ENCODE measurements at places on chromosomes 6 and 20. TPM values are rescaled to one million over a fixed set of nuclear protein-coding genes. Genes with fewer than 3 reads are reported as not detected.
A peak's percentile ranks its signal among the peaks of the same experiment; 100 is the strongest.

- no peak for DNase-seq
Observed at GRCh38 chr6:14743144-14743473, 502.8 kb upstream of the JARID2 start.

LAMA5 gene
- polyA plus RNA-seq: 3.2 TPM

PTPRT gene
- 0.25 TPM for polyA plus RNA-seq

DNA sequence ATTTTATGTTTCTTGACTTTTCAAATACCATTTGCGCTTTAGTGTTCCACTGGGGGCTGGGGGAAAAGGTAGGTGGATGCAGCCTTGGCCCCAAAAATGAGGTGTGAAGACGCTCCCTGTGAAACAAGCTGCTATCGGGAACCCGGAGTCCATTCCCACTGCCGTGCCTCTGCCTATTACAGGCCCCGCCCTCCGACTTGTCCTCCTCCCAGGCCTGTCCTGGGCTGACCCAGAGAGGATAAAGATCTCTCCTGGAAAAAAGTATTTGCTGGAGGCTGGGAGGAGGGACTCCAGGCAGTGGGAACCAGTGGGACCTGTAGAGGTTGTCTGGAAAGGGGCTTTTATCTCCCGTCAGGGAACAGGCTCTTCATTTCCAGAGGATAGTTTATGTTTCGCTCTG lies 215.0 kb downstream of the SLC24A3 start:
- no peak for DNase-seq

BTBD3 gene
- polyA plus RNA-seq: 14.6 TPM

RIMS4 gene
- polyA plus RNA-seq: 0.23 TPM

GRCh38 chr6:143516690-143517446 lies 5.3 kb upstream of the FUCA2 start:
- no peak for DNase-seq

GRCh38 chr6:63923139-63923739 lies 287.6 kb downstream of the PHF3 start:
- no peak for DNase-seq

PNPLA1 gene
- 0.20 TPM for polyA plus RNA-seq

DNA sequence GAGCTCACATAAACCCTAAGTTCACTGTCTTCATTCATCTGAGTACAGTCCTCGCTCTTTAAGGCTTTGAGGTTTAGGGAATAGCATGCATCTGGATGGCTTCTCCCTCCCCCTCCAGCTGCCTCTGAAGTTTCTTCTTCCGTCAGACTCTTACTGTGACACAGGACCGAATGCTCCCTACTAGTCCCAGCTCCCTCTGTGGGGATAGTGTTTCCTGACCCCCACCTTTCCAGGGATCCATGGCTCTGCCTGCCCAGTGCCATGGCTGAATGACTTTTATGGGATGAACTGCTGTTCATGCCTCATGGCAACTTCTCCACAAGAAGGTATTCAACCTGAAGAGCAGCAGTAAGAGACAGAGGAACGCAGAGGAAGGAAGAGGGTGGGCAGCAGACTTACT lies 79.8 kb upstream of the EMILIN3 start:
- DNase-seq: no peak

- no peak for DNase-seq
Observed at GRCh38 chr6:53300656-53301551, 47.8 kb downstream of the ELOVL5 start.

GRCh38 chr6:93454533-93454932 lies 35.2 kb upstream of the EPHA7 start:
- DNase-seq: no peak

GRCh38 chr6:15421945-15422733 lies 176.3 kb downstream of the JARID2 start:
- DNase-seq: no peak

- no peak for DNase-seq
Observed at GRCh38 chr6:6538261-6538660, 50.3 kb upstream of the LY86 start.

- DNase-seq: no peak
Observed at GRCh38 chr20:17799575-17800227, 99.9 kb downstream of the BANF2 start.

TFAP2D gene
- polyA plus RNA-seq: not detected

DNA sequence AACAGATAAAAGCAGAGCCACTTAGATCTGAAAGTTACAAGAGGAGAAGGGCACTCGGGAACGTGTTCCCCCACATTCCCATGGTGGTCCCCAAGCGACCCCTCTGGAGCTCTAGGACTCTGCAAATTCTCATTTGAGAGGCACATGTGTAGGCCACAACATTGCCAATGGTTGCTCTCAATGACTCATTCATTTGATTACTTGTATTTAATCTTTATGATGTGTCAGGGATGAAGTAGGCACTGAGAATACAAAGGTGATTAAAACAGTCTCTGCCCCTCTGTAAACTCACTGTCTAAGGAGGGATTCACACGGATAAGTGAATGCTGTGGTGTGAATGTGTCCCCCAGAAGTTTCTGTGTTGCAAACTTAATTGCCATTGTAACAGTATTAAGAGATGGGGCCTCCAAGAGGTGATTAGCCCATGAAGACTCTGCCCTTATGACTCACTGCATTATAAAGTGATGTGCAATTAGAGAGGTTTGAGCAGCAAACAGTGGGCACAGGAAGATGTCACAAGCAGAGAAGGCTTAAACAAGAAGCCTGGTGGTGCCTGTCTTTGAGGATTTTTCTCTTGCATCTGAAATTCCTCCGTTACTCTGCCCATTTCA lies 34.0 kb upstream of the TRAM2 start:
- DNase-seq: no peak

SLC17A4 gene
- 8.7 TPM for polyA plus RNA-seq

GRCh38 chr6:76004202-76004601 lies 68.3 kb downstream of the IMPG1 start:
- no peak for DNase-seq

- DNase-seq: no peak
Observed at GRCh38 chr6:24882835-24883555, 52.8 kb downstream of the RIPOR2 start.

SULF2 gene
- 70.1 TPM for polyA plus RNA-seq

DNA sequence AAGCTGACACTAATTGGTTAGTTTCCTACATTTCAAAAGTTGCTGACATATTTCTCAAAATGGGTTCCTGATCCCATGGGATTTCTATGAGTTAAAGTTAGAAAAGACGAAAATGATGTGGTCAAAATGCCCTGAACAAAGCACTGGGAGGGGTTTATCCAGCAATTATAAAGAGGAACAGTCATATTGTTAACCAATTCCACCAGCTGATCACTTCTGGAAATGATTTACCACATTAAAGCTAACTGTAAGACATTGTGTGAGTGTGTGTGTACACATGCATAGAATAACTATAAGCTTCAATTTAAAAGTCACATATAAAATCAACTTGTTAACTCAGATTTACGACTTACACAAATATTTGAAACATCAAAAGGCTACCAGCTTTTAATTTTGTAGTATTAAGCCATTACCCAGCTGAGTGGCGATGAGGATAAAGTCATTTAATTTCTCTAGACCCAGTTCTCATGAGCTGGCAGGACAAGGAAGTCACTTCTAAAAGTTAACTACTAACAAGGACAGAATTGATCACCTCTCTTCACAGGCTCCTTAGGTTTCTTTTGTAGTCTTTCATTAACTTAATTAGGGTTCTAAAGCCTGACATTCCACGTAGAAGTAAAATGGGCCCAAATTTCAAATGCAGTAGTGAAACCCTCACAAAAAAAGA lies 40.4 kb downstream of the MAN1A1 start:
- no peak for DNase-seq

DNA sequence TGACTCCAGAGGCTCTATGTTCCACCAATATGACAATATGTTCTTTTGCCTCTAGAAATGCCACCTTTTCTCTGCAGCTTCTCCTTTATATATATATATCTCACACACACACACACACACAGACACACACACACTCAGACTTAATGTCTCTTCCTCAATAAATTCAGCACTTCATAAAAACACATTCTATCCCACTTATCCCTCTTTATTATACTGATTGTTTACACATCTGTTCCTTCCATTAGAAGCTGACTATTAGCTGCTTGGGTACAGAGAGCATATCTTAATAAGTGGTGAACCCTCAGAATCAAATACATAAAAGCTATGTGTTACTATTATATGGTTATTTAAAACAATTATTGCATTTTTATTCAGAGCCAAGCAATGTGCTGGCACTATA lies 23.3 kb downstream of the NRSN1 start:
- DNase-seq: no peak

DNA sequence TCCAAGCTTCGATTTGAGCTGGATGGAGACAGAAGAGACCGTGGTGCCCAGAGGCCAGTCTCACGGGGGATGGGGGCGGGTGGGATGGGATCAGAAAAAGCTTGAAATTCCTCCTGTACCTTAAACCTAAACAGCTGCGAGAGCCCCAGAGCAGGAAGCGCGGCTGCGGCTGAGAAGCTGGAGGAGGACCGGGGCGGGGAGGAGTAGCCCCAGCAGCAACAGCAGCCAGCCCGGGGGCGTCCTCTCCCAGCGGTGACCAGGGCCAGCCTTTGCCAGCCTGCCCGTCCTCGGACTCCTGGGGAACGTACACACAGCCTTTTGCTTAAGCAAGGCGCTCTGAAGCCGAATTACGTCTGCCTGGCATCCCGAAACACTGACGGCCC lies 17.4 kb upstream of the PRDM13 start:
- peak; percentile 59 for DNase-seq

DNA sequence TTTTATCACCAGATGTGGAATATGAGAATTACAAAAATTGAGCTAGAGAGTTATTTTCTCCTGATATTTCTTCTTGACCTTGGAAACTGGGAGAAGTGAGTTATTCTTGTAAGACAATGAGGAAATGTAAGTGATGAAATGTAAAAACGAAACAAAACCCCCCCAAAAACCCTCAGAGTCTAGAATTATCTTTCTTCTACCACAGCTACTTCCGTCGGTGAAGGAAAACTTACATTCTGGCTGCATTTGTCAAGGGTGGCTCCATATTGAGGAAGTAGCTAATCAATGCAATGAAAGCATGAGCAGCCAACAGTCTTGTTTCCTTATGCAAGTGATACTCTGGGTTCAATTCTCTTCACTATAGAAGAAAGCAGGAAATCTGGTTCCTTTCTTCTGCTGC lies 661.7 kb upstream of the CITED2 start:
- DNase-seq: no peak

HUS1B gene
- not detected for polyA plus RNA-seq

GRCh38 chr20:7996898-7997297 lies 22.7 kb downstream of the TMX4 start:
- DNase-seq: no peak

- no peak for DNase-seq
Observed at GRCh38 chr6:72286911-72287311, 335.0 kb upstream of the KCNQ5 start.

CALHM6 gene
- polyA plus RNA-seq: 9.6 TPM

LZTS3 gene
- 10.5 TPM for polyA plus RNA-seq

NRN1 gene
- 1.4 TPM for polyA plus RNA-seq

DNA sequence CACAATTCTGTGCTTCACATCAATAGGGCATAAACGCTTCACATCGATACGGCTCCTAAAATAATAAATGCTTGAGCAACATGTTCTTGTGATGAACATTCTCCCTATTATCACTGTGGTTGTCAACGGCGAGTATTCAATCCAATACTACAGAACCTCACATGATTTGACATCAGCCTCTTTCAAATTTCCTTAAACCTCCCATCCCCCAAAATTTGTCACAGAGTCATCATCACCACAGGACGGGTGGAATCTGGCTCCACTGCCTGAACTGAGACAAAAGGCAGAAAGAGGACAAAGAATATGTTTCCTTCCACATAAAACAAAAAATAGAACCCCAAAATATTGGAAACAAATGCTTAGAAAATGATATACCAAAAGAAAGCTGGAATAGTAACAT lies 7.3 kb downstream of the THEMIS start:
- DNase-seq: no peak

DPPA5 gene
- polyA plus RNA-seq: not detected

BPI gene
- 0.09 TPM for polyA plus RNA-seq

DNA sequence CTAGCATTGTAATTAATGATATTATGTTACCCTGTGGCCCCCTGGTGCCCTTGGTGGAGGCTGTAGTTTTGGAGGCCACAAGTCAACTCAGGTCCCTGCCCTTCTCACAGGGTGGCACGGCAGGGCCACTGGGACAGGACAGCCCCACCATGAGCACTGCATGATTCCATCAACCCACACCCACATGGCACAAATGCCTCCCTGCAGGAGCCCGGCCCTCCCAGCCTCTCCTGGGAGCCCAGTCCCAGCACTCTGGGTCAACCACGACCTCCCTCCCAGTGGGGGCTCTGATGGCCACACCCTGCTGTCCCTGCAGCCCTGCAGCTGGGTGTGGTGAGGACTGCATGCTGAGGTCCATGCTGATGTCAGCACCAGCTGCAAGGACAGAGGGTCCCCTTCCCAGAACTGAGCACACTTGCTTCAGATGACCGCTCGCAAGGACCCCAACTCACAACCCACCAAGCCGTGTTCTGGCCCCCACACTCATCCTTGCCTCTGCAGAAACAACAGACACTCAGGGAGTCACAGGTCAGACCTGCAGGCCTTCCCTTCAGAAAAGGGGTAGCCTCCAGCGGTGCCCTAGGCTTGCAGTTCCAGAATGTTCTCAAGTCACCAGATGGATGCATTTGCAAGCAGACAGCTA lies 15.7 kb upstream of the CST7 start:
- peak; percentile 50 for DNase-seq

TTK gene
- 1.2 TPM for polyA plus RNA-seq

- no peak for DNase-seq
Observed at GRCh38 chr6:45970326-45970725, 45.3 kb downstream of the CLIC5 start.

DUSP15 gene
- 0.60 TPM for polyA plus RNA-seq

DNA sequence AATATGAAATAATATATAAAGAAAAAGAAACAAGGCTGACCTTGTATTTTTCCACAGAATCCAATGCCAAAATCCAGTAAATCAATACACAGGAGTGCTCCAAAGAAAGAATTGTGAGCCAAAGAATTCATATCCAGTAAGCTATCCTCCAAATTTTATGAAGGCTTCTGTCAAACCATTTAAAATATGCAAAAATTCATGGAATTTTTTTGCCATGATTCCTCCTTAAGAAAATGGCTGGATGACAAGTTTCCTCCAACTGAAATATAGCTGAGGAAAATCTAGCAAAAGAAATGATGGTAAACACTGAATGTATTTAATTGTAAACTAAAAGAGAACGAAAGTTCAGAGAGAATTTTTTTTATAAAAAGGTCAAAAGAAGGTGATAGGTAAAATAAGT lies 290.3 kb downstream of the UBE3D start:
- DNase-seq: no peak

GRCh38 chr6:131317516-131317915 lies 182.2 kb downstream of the AKAP7 start:
- DNase-seq: no peak

GRCh38 chr6:112622036-112622435 lies 274.9 kb downstream of the RFPL4B start:
- DNase-seq: no peak

GRCh38 chr6:39933669-39934130 lies 562 bp downstream of the MOCS1 start:
- DNase-seq: no peak

DNA sequence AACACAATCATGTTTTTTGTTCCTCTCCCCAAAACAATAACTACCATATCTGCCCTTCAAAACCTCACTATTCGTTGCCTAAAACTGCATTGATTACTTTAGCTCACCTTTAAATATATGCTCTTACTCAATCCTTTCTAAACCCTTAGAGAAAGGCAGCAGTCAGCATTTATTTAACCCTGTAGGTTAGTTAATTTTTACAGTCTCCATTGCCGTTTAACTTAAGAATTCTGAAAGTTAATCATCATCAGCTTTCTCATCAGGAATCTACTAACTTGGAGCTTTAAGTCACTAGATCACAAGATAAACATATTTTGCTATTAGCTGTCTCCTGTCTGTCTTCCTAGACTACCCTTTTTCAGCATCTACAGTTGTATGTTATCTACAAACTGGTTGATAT lies 991.9 kb downstream of the EPHA7 start:
- no peak for DNase-seq

EYS gene
- 0.46 TPM for polyA plus RNA-seq

Data from sigmoid colon (tissue), 7 donors.